ENCODE measurements at places on chromosomes 7 and 10.

- DNase-seq, result no peak
Observed at GRCh38 chr10:108560488-108560887, 1362.8 kb downstream of the XPNPEP1 start.

DNA sequence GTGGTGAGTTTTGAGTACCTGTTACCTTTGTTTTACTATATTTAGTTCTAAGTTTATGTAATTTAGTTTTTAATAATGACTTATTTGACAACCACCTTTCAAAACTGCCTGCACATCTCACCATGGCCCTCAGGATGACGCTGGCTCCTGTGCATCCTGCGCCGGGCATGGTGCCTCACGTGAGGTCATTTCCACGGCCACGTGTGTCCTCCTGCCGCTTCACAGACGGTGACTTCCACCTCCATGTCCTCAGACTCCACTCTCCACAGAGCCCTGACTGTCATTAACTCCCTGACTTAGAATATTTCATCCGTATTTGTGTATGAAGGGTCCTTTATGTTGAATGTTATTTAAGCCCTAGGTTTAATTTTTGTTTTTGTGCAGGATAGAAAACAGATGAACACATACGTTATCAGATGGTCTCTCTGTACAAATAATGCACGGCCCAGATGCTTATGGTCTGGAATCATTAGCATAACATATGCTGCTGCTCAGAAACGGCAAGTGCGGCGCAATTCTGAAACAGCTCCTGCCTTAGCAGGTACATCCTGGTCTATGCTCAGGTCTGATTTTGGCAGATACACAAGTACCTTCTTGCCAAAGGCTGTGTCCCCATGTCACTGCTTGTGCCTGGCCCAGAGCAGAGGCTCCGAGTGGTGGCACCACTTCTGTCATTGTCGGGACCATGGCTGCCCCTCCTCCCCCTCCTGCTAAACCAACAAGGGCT, 155.8 kb downstream of the WDR37 start:
- DNase-seq, result peak; percentile 23

- DNase-seq, result no peak
Observed at GRCh38 chr7:40680657-40681056, 545.9 kb downstream of the SUGCT start.

- no peak for DNase-seq
Observed at GRCh38 chr10:69853064-69853463, 51.4 kb downstream of the COL13A1 start.

GRCh38 chr10:102773986-102774385, 30.2 kb downstream of the WBP1L start:
- DNase-seq, result no peak
